Effector CD4-positive, alpha-beta T cell (primary cell): ENCODE measurements at places on chromosomes 1 and 21.

DNA sequence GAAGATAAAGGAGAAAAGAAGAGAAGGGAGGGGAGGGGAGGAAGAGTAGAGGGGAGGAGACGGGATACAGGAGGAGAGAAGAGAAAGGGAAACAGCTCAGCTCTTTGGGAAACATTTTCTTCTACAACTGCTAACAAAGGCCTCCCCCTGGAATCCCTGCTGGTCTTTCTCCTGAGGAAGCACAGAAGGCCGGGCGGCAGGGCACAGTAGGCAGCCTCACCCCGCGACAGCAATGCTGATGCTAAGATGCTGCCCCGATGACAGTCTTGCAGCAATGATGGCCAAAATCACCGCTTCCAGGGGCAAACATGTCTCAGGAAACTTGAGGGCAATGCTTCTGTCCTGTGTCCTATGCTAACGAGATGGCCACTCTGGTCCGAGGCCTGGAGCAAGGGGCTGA, 5.2 kb downstream of the KIAA2013 start:
- no peak for DNase-seq

- DNase-seq = no peak
These were observed 22.3 kb downstream of the RCOR3 start for GRCh38 chr1:211281320-211282022.

- DNase-seq = no peak
These were observed 24.1 kb downstream of the TNNT2 start for GRCh38 chr1:201353186-201353940.

DNA sequence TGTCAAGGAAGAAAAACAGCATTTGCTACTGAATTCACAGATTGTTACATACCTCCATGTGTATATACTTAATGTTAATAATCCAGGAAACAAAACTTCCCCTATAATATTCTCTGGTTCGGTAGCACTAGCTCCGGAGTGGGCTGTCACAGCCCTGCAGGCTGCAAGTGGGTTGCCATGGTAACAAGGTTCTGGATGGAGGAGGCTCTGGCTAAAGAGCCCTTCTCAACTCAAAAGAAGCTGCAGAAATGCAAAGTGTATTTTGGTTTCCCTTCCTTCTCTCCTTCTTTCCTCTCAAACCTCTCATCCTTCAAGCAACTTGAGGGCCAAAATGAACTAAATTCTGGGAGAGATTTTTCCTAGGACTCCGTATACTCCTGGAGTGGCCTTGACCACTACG, 45.2 kb downstream of the ASTN1 start:
- DNase-seq = no peak

DNA sequence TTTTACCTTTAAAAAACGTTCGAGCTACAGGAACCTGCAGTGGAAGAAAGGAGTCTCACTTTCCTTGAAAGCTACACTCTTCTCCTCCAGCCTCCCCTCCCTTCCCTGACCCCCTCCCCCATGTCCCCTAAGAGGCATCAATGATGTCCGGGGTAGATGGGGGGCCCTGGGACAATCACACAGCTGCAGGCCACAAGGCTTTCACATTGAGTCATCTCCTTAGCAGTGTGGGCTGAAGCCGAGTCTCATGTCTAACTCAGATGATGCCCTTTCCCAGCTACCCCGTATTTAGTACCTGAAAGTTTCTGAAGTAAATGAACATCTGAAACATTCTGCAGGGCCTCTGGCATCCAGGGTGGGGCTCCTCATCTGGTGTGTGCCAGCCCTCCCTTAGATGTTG, 6.3 kb upstream of the GPR25 start:
- no peak for DNase-seq

- no peak for DNase-seq
These were observed 47.9 kb downstream of the PHACTR4 start for GRCh38 chr1:28417441-28417922.

DNA sequence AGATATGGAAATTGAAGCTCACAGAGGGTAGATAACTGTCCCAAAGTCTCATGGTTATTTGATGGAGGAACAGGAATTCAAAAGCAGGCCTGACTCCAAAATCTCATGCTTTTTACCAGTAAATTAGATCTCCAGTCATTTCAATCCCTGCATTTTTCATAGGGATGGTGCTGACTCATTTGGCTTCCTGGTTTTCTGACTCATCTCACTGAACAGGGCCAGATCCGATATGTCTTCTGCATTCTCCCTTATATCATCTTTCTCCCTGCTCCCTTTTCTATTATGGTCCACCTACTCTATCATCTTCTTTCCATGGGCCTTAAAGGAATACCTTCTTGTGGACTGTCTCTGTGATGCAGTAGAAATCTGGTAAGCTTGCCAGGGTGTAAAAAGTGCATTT, 187.2 kb downstream of the FGGY start:
- no peak for DNase-seq

- DNase-seq = no peak
These were observed 2.6 kb downstream of the SUMO3 start for GRCh38 chr21:44815225-44815624.

DNA sequence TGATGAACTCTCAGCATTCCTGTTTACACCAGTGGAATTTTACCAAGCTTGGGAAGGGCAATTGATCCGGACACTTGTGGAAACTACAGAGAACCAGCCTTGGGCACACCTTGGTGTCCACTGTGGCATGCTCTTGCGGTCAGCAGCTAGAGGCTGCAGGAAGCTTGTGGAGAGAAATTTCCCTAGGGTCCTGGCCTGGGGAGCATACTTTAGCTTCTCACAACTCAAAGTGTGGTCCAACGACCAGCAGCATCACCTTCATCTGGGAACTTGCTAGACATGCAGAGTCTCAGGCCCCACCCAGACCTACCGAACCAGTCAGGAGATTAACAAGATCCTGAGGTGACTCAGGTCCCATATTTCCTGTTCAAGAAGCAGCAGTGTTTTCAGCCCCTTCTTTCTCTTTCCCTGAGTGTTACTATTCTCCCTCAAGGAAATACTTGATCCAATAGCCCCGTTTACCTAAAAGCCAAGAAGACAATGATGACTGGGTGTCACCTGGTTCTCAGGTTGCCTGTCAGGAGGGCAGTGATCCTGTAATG, 55.7 kb upstream of the KCNE2 start:
- DNase-seq = no peak

DNA sequence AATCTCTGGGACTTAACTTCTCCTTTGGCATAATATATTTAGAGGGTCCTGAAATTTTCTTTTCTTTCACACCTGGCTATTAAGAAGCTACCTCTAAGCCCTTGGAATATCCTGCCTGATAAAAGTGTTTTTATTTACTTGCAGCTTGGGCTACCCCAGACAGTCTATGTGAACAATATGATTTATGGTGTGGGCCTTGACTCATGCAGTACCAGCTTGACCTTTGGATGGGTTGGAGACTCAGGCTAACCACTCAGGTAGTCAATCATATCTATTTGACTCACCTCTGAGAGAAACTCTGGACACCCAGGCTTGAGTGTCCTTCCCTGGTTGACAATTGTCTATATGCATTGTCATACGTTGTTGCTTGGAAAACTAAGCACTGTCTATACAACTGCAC, 13.4 kb upstream of the PGBD2 start:
- DNase-seq = no peak

GRCh38 chr1:44016890-44017400, 14.3 kb downstream of the SLC6A9 start:
- no peak for DNase-seq

GRCh38 chr1:154837672-154838171, 32.4 kb downstream of the KCNN3 start:
- no peak for DNase-seq

- DNase-seq = no peak
These were observed 476 bp downstream of the AXDND1 start for GRCh38 chr1:179366093-179366800.
